Subcutaneous adipose tissue (tissue), 4 donors: ENCODE measurements at places on chromosomes 12 and 14. TPM values are rescaled to one million over a fixed set of nuclear protein-coding genes. Genes with fewer than 3 reads are reported as not detected.

The MMP19 gene
- total RNA-seq, result 68.6 TPM

The RNASE2 gene
- total RNA-seq, result 7.2 TPM

The TTC8 gene
- 23.9 TPM for total RNA-seq

The FGD4 gene
- total RNA-seq, result 65.1 TPM

The PZP gene
- not detected for total RNA-seq
